ENCODE measurements at places on chromosomes 1 and 21. TPM values are rescaled to one million over a fixed set of nuclear protein-coding genes. Genes with fewer than 3 reads are reported as not detected.

CAPZB gene
- total RNA-seq: 232 TPM

GPR25 gene
- not detected for total RNA-seq

RHD gene
- not detected for total RNA-seq

GCSAML gene
- not detected for total RNA-seq

ELAPOR1 gene
- 0.45 TPM for total RNA-seq

GRCh38 chr1:39142401-39143060 is 62.0 kb upstream of the MACF1 start:
- no peak for DNase-seq

- DNase-seq: no peak
These were observed 71.7 kb downstream of the SETD4 start for GRCh38 chr21:35988416-35989137.

DNA sequence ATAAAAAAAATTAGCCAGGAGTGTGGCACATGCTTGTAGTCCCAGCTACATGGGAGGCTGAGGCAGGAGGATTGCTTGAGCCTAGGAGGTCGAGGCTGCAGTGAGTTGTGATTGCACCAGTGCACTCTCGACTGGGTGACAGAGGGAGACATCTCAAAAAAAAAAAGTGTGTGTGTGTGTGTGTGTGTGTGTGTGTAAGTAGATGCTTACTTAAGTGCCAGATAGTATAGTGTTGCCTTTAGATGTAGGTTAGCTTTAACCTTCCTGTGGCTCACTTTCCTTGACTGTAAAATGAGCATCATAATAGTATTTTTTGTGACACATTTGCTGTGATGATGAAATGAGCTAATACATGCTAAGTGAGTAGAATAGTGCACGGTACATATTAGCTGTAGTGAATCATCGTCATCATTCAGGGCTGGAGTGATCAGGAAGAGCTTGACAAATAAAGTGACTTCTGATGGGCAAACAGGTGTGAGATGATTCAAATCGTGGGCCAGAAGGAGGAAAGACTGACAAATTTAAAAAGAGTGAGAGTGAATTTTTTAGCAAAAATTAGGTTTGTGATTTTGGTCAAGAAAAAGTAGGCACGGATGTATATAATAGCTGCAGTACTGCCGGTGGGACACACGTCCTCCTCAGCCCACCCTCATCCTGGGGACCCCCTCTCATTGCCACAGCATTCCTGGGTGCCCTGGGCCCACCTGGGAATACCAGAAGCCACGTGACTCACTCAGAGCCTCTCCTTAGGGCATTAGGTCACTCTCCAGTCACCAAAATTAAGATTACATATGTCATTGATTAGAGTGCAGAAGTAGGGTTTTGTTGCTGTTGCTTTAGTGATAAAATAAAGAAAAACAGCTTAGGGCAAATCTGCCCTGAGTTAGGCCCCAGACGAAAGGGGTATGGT is 33.9 kb downstream of the EIF2D start:
- DNase-seq: no peak

GRCh38 chr1:113178522-113178921 is 105.5 kb downstream of the LRIG2 start:
- DNase-seq: peak; percentile 34

DNA sequence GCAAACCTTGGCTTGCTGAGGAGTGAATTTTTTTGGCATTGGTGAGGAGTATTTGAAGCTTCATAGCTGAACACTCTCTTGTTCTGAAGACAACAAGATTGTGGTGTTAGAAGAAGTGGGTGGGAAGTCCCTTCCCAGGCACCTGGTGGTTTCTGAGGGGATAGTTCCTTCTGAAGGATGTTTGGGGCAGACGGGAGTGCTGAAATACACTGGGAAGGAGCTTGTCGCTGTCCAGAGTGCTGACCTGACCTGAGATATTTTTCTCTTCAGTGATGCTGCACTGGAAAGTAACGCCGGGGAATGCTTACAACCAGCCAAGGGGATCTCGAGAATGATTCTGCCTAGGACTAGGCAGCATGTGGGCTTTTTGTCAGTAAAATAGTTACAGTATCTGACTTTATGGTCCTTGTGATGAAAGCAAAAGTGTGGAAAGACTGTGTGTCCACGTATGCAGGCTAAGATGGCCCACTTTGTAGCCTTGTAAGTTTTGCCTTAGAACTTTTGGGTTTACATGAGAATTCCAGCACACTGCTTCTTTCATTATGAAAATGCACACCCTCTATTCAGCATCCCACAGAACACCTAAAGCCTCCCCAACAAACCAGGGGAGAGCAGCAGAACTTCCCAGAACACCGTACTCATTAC is 33.1 kb upstream of the NFASC start:
- DNase-seq: peak; percentile 77

- DNase-seq: no peak
These were observed 82.2 kb upstream of the LMO4 start for GRCh38 chr1:87246436-87246835.

GRCh38 chr1:83996621-83997020 is 2.3 kb downstream of the TTLL7 start:
- DNase-seq: peak; percentile 79

DNA sequence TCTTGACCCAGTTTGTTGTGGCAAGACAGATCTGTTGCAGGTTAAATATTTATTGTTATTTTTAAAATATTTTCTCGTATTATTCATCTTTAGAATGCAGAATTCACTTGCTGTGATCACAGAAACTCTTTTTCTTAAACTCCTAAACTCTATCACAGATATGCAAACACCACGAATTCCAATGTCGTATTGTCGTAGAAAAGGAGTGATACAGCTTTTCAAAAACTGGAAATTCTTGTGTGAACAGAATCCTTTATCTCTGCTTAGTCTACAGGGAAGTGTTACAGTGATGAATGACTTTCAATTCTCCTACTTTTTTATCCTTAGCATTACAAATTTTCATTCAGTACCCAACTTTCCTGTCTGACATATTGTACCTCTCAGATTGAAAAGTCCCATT is 1329.5 kb upstream of the B3GALT2 start:
- DNase-seq: no peak

- no peak for DNase-seq
These were observed 5.7 kb downstream of the KNCN start for GRCh38 chr1:46545784-46546183.
